ENCODE measurements at places on chromosomes 3 and 15. TPM values are rescaled to one million over a fixed set of nuclear protein-coding genes. Genes with fewer than 3 reads are reported as not detected.

The SFMBT1 gene
- total RNA-seq = 8.9 TPM

The ZPLD1 gene
- not detected for total RNA-seq

The SERF2 gene
- total RNA-seq = 932 TPM

The CHDH gene
- total RNA-seq = 1.4 TPM

The OXTR gene
- total RNA-seq = 0.06 TPM

The PRSS50 gene
- not detected for total RNA-seq

All from mesenteric fat pad (tissue), 1 donor.